ENCODE measurements at places on chromosomes 12 and 14. TPM values are rescaled to one million over a fixed set of nuclear protein-coding genes. Genes with fewer than 3 reads are reported as not detected.

LIN7A gene
- 0.73 TPM for total RNA-seq

CMTM5 gene
- total RNA-seq = not detected

PTGDR gene
- not detected for total RNA-seq

NRIP2 gene
- not detected for total RNA-seq

NGB gene
- total RNA-seq = not detected

ISCU gene
- 71.6 TPM for total RNA-seq

COCH gene
- total RNA-seq = 10.3 TPM

GRCh38 chr12:103470664-103471063, 25.1 kb downstream of the C12orf42 start:
- no peak overlapping the region for H3K4me3 ChIP-seq
- DNase-seq = no peak
- H3K27me3 ChIP-seq = no peaks in the 10 kb centered on the region
- no peak overlapping the region for H3K27ac ChIP-seq
- H3K36me3 ChIP-seq = no peaks in the 10 kb centered on the region
- no peaks in the 10 kb centered on the region for H3K4me1 ChIP-seq

- H3K36me3 ChIP-seq = no peaks in the 10 kb centered on the region
- H3K27ac ChIP-seq = no peak overlapping the region
- DNase-seq = no peak
- H3K4me3 ChIP-seq = no peak overlapping the region
- H3K27me3 ChIP-seq = no peaks in the 10 kb centered on the region
Measured at GRCh38 chr14:44462381-44462780, 44.7 kb downstream of the FSCB start.

- no peak overlapping the region for H3K27ac ChIP-seq
- no peak overlapping the region for H3K4me3 ChIP-seq
- H3K4me1 ChIP-seq = peaks cover 41% of the 10 kb centered on the region
- DNase-seq = no peak
- H3K27me3 ChIP-seq = no peaks in the 10 kb centered on the region
Measured at GRCh38 chr12:101042211-101042610, 167.8 kb downstream of the SLC5A8 start.

DNA sequence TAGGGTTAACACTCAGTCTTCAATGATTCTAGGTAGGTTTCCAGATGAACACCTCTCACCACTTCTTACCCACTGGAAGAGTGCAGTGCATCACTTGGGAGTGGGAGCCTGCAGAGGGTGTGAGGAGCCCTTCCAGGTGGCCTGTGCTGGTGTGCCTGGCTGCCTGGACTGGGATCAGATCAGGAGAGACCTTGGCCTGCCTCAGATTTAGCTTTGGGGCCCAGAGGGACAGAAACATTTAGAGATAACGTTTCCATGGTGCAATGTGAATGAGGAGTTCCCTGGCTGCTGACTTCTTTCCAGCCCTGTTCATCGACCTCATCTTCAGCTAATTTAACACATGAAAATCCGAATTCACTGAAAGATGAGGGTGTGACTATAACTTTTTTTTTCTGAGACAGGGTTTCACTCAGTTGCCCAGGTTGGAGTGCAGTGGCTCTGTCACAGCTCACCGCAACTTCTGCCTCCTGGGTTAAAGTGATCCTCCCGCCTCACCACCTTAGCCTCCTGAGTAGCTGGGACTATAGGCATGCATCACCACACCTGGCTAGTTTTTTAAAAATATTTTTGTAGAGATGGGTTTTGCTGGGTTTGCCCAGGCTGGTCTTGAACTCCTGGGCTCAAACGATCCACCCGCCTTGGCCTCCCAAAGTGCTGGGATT, 53.6 kb downstream of the SUSD6 start:
- no peak overlapping the region for H3K27ac ChIP-seq
- DNase-seq = no peak
- peaks cover 36% of the 10 kb centered on the region for H3K4me1 ChIP-seq

DNA sequence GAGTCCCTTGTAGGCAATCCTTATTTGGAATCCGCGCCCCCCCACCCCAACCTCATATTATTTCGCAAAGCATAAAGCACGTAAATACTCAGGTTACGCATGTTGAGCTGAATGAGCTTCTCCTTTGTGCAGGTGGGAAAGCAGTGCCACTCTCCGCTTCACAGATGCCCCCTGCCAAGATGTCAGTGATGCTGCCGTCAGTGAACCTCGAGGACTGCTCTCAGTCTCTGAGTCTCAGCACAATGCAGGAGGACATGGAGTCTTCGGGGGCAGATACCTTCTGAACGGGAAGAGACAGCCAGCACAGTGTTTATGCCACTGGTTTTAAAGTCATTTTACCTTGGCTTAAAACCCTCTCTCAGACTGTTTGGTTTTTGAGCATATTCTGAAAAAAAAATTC, 90.1 kb upstream of the DACT1 start:
- DNase-seq = no peak
- H3K4me1 ChIP-seq = no peaks in the 10 kb centered on the region
- no peaks in the 10 kb centered on the region for H3K27me3 ChIP-seq
- H3K4me3 ChIP-seq = no peak overlapping the region
- H3K27ac ChIP-seq = no peak overlapping the region

- peaks cover 4% of the 10 kb centered on the region for H3K36me3 ChIP-seq
- H3K4me1 ChIP-seq = no peaks in the 10 kb centered on the region
- H3K4me3 ChIP-seq = no peak overlapping the region
- no peak for DNase-seq
- no peak overlapping the region for H3K27ac ChIP-seq
- H3K27me3 ChIP-seq = no peaks in the 10 kb centered on the region
Measured at GRCh38 chr14:66680216-66680615, 172.3 kb downstream of the GPHN start.

- H3K27me3 ChIP-seq = no peaks in the 10 kb centered on the region
- DNase-seq = no peak
- peak overlapping the region; percentile 15 for H3K27ac ChIP-seq
- H3K4me1 ChIP-seq = peaks cover 17% of the 10 kb centered on the region
Measured at GRCh38 chr12:110224379-110225304, 56.4 kb upstream of the ATP2A2 start.

GRCh38 chr12:68335462-68335861, 3.3 kb upstream of the MDM1 start:
- peaks cover 17% of the 10 kb centered on the region for H3K27me3 ChIP-seq
- H3K27ac ChIP-seq = no peak overlapping the region
- no peak overlapping the region for H3K4me3 ChIP-seq
- H3K36me3 ChIP-seq = peaks cover 20% of the 10 kb centered on the region
- DNase-seq = no peak

GRCh38 chr14:102683399-102684297, 91.2 kb downstream of the RCOR1 start:
- peaks cover 8% of the 10 kb centered on the region for H3K36me3 ChIP-seq
- H3K27me3 ChIP-seq = no peaks in the 10 kb centered on the region
- DNase-seq = peak; percentile 25
- peak overlapping the region; percentile 63 for H3K4me3 ChIP-seq
- peaks cover 15% of the 10 kb centered on the region for H3K4me1 ChIP-seq
- H3K27ac ChIP-seq = peak overlapping the region; percentile 17

DNA sequence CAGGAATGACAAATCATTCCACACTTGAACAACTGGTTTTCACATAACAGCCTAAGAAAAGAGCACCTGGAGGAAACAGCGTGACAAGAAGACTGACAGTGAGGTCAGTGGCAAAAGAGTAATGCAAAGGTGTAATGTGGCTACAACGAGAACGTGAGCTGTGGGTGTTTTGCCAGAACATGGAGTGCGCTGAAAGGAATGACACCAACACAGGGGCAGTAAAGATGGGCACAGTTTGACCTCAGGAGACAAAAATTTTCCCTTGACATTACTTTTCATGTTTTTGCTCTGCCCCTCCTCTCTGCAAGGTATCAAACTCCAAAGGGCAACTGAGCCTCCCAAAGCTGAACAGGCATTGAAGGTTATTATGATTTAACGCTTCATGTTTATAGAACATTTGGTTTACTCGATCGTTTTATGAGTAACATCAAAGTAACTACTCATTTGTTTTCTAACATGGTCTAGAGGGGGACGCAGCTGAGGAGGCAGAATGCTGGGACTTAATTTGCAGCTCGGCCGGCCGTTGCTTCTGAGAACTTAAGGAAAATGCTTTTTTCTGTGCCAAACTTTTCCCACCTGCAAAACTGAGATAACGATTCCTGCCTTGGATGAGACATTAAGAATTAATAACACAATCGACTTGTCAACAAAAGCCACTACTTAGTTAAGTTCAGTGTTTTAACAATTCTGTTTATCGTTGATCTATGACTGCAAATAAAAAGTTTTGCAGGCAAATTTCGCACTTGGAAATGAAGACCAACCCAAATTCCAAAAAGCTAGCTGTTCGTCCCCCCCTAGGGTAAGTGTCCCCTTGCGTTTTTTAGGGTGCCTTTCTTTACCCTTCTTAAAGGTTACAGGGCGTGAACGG, 954 bp downstream of the HAUS4 start:
- H3K36me3 ChIP-seq = peaks cover 27% of the 10 kb centered on the region
- no peak for DNase-seq
- peak overlapping the region; percentile 95 for H3K4me3 ChIP-seq
- peaks cover 11% of the 10 kb centered on the region for H3K4me1 ChIP-seq
- peak overlapping the region; percentile 56 for H3K27ac ChIP-seq
- no peaks in the 10 kb centered on the region for H3K27me3 ChIP-seq

- no peak for DNase-seq
- H3K27ac ChIP-seq = no peak overlapping the region
- no peaks in the 10 kb centered on the region for H3K36me3 ChIP-seq
- peaks cover 15% of the 10 kb centered on the region for H3K27me3 ChIP-seq
- no peak overlapping the region for H3K4me3 ChIP-seq
Measured at GRCh38 chr14:103960457-103961055, 18.2 kb upstream of the RD3L start.

GRCh38 chr14:63777024-63777423, 49.2 kb upstream of the SGPP1 start:
- H3K27me3 ChIP-seq = no peaks in the 10 kb centered on the region
- no peak overlapping the region for H3K4me3 ChIP-seq
- DNase-seq = no peak
- no peak overlapping the region for H3K27ac ChIP-seq
- no peaks in the 10 kb centered on the region for H3K4me1 ChIP-seq
- no peaks in the 10 kb centered on the region for H3K36me3 ChIP-seq

DNA sequence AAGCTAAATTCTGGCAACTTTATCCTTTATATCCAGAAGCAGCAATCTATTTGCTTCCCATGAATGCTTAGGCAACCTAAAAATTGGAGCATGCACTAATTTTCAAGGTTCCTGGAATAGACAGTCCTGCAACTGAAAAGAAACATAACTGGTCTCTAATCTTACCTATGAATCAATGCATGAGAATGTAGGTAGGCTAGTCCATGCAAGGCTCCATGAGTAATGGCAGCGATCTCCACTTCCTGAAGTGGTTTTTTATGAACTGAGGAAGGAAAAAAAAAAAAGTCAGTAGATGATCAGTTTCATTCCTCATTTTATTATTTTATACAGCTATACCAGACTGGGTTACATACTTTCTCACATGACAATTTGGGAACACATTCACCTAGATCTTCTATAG, 102.0 kb downstream of the PEBP1 start:
- H3K27ac ChIP-seq = peak overlapping the region; percentile 47
- peaks cover 14% of the 10 kb centered on the region for H3K4me1 ChIP-seq
- DNase-seq = peak; percentile 19
- H3K27me3 ChIP-seq = no peaks in the 10 kb centered on the region

DNA sequence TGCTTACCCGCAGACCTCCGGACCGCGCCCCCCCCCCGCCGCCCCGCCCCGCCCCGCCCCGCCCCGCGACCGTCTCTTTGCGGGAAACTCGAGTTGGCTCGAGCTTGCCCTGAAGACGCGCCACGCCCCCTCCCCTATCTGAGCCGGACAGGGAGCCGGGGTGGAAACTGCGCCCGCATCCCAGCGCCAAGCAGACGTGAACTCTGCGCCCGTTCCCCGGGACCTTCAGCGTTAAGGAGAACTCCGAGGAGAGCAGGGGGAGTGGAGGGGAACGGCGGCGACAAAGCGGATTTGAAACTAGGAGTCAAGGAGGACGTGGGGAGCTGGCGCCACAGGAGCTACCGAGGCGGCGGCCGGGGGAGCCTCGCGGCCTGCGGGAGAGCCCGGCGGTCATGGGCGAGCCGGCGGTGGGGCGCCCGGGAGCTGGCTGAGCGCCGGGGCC, at the start of gene KCNK13:
KCNK13 (plus strand) TSS at position 310 of the 442 bp plus-strand sequence. CDS start 212 bp downstream, outside the sequence.
- no peak within 1 kb of the TSS for H3K27ac ChIP-seq
- H3K4me1 ChIP-seq = peaks cover 21% of the 10 kb centered on the region
- H3K36me3 ChIP-seq = peaks cover 11% of the 10 kb centered on the region
- peak; percentile 20 for DNase-seq
- peak within 1 kb of the TSS; percentile 75 for H3K4me3 ChIP-seq

DNA sequence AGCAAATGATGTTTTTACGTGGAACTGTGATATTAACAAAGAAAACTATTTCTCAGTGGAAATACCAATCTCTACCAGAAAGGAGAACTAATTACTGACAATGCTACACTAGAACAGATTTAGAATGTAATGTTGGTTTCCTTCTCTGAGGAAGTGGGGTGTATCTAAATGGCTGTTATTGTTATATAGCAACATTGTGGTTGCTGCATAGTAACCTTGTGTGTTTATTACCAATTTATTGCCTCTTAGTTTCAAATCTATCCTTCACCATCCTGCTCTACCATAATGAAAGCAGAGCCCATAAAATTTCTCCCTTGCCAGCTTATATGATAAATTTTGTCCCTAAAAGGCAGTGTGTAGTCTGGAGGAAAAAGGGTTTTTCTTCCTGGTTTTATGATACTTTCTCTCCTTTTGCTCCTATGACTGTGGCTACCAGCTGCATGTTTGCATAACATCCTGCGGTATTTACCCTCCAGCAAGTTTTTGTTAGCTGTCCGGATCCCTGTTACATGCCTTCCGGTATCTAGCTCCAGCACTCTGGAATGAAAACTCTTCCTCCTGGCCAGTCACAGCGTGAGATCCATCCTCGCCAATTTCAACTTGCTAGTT, 5.7 kb upstream of the KLRK1 start:
- DNase-seq = peak; percentile 51
- H3K4me3 ChIP-seq = peak overlapping the region; percentile 58
- H3K27me3 ChIP-seq = no peaks in the 10 kb centered on the region

- no peaks in the 10 kb centered on the region for H3K36me3 ChIP-seq
- H3K4me1 ChIP-seq = no peaks in the 10 kb centered on the region
- H3K4me3 ChIP-seq = no peak overlapping the region
Measured at GRCh38 chr14:101009531-101009930, 106.0 kb upstream of the RTL1 start.
